Stimulated activated naive CD8-positive, alpha-beta T cell treated with anti-CD3 and anti-CD28 coated beads, Interleukin-15, amount 100 ng/mL, for 72 hours (primary cell): ENCODE measurements at places on chromosomes 3 and 15.

GRCh38 chr3:185164428-185165217 lies 11.8 kb upstream of the C3orf70 start:
- no peak for DNase-seq

- DNase-seq = no peak
Measured at GRCh38 chr15:95972041-95972553, 358.4 kb upstream of the NR2F2 start.

DNA sequence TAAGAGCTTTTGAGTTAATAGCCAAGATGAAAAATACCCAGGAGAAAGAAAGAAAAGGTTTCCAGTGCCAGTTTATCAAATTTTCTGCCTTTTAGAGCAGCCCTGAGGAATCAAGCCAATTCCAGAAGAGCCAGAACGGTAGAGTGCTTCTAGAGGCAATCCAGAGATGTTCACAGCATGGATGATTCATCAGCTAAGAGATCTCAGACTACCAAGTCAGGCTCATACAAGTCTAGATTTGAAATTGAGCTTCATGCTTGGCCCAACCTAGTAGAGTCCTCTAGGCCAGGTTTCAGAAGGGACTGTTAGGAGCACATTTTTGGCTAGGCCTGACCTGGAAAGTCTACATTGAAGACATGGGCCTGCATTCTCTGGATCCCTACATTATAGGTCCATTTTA lies 15.5 kb downstream of the WDR48 start:
- DNase-seq = no peak

- no peak for DNase-seq
Measured at GRCh38 chr15:78061963-78062427, 15.5 kb downstream of the TBC1D2B start.

DNA sequence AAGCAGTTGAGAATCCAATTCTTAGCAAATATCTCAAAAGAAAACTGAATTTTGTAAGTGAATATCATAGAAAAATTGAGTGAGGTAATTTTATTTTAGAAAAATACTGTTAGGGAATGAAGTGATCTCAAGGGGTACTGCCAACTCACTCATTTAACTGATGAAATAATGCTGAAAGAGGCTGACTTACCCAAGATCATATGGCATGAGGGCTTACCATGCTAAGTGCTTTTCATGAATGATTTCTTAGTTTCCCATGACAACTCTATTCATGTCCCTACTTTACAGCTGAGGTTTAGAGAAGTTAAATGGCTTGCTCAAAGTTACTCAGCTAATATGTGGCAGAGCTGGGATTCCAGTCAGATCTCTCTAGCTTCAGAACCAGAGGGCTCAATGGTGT lies 30.6 kb downstream of the CCDC14 start:
- DNase-seq = no peak

- no peak for DNase-seq
Measured at GRCh38 chr3:112010636-112011035, 11.9 kb downstream of the TAGLN3 start.

DNA sequence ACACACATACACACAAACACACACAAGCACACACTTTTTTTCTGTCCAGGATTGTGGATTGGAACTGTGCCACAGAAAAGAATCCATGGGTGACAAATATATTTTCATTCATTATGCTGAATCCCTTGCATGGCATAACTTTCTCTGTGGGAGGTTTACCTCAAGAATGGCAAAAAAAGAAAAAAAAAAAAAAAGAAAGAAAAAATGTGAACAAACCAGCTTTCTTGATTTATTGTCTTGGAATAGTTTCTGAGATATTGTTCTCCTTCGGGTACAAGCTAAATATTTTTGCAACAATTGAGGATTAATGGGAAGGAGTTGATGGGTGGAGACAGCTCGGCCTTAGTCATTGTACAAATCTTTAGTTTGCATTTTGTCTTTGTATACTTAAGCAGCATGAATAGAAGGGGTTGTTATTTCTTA lies 153.1 kb downstream of the GMNC start:
- DNase-seq = no peak

- no peak for DNase-seq
Measured at GRCh38 chr3:126834596-126835471, 130.8 kb downstream of the CHCHD6 start.

- DNase-seq = no peak
Measured at GRCh38 chr3:57627976-57628375, 30.8 kb upstream of the ARF4 start.

- DNase-seq = peak; percentile 48
Measured at GRCh38 chr15:55168350-55168974, 28.3 kb downstream of the RSL24D1 start.
